CD8-positive, alpha-beta memory T cell (primary cell): ENCODE measurements at places on chromosomes 5 and 9. TPM values are rescaled to one million over a fixed set of nuclear protein-coding genes. Genes with fewer than 3 reads are reported as not detected.

The ADGRD2 gene
- polyA plus RNA-seq, result not detected

The RXFP3 gene
- polyA plus RNA-seq, result not detected

The DIRAS2 gene
- not detected for polyA plus RNA-seq

The RANBP3L gene
- not detected for polyA plus RNA-seq

The SLC1A1 gene
- polyA plus RNA-seq, result not detected

The TSLP gene
- 0.10 TPM for polyA plus RNA-seq

The TAS2R1 gene
- not detected for polyA plus RNA-seq

The FNIP1 gene
- 8.8 TPM for polyA plus RNA-seq

The PCDHA13 gene
- polyA plus RNA-seq, result not detected

The C5orf58 gene
- 0.99 TPM for polyA plus RNA-seq

The HTR4 gene
- polyA plus RNA-seq, result not detected

The PPIC gene
- not detected for polyA plus RNA-seq

The LSM11 gene
- 0.82 TPM for polyA plus RNA-seq

The LRRC19 gene
- polyA plus RNA-seq, result 0.10 TPM

The PRLR gene
- polyA plus RNA-seq, result not detected

The SLC34A1 gene
- 0.17 TPM for polyA plus RNA-seq

The SPATA24 gene
- 4.2 TPM for polyA plus RNA-seq

The SHOC1 gene
- not detected for polyA plus RNA-seq

The BAG1 gene
- 91.5 TPM for polyA plus RNA-seq

The CYLC2 gene
- not detected for polyA plus RNA-seq

The RGP1 gene
- 10.6 TPM for polyA plus RNA-seq

The AGXT2 gene
- polyA plus RNA-seq, result not detected

The DBH gene
- polyA plus RNA-seq, result not detected

The STPG3 gene
- not detected for polyA plus RNA-seq

The ZNF658 gene
- polyA plus RNA-seq, result 1.1 TPM

The FOXE1 gene
- polyA plus RNA-seq, result not detected

The SH3GL2 gene
- polyA plus RNA-seq, result not detected

The FABP6 gene
- polyA plus RNA-seq, result not detected

The LIX1 gene
- polyA plus RNA-seq, result not detected

The NKD2 gene
- polyA plus RNA-seq, result not detected

The TNIP1 gene
- 62.4 TPM for polyA plus RNA-seq

The RECK gene
- 15.0 TPM for polyA plus RNA-seq

The ANKRD34B gene
- polyA plus RNA-seq, result not detected

The SPDL1 gene
- polyA plus RNA-seq, result 6.6 TPM

The IL31RA gene
- polyA plus RNA-seq, result not detected

The TOMM5 gene
- polyA plus RNA-seq, result 200 TPM

The FOXD4 gene
- polyA plus RNA-seq, result not detected

The LCN15 gene
- polyA plus RNA-seq, result not detected

The QRFP gene
- not detected for polyA plus RNA-seq

The ARL14EPL gene
- polyA plus RNA-seq, result not detected

The CAVIN4 gene
- polyA plus RNA-seq, result not detected
